NCI-H82 (cell line): ENCODE measurements at places on chromosomes 11 and 22.
A peak's percentile ranks its signal among the peaks of the same experiment; 100 is the strongest.

DNA sequence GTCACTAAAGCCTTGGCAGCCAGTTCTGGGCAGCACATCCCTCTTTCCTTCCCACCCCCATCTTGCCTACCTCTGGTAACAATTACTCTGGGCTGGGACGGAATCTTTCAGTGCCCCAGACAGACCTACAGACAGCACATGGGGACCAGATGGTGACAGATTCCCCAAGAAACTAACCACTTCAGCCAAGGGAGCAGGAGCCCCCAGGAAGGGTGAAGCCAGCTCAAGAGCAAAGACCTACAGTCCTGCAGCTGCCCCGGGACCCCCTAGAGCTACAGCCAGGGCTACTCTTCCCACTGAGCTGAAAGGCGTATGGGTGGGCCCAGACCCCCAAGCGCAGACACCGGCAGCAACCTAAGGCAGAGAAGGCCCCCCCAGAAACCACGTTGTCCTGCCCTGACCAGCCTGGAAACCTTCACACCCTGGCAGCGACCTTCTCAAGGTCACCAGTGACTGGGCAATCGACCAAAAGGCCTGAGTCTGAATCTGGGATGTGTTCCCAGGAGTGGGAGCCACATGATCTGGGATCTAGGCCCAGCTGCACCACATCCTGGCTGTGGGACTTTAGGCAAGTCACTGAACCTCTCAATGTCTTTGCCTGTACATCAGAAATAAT lies 65.8 kb downstream of the LRRC32 start:
- DNase-seq, result no peak

DNA sequence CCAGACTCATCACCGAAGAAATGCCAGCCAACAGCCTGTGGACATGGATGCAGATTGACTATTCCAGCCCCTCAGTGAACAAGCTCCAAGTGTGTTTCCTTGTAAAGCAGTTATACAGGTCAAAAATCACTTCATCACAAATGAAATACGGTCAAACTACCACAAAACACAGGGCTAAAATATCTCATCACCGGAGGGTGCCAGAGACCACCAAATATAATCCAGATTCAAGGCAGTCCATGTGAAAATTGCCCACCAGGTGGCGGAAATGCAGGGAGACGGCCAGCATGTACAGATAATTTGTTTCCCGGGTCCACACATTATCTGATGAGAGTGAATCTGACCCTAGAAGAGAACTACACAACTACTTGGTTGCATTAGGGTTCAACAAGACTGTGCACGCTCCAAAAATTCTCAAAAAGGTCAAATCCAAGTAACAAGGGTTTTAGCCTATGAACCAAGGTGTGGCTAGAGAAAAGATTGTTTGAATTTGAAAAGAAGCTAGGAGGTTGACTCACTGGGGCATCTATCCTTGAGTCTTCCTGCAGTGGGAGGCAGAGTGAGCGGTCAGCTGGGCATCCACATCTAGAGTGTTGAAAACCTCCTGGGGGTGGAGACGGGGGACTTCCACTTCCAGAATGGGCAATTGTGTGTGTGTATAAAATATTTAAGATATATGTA lies 71.7 kb downstream of the IGLL5 start:
- DNase-seq, result peak; percentile 88

- no peak for DNase-seq
These were observed 55.8 kb downstream of the CD6 start for GRCh38 chr11:61027141-61027840.

DNA sequence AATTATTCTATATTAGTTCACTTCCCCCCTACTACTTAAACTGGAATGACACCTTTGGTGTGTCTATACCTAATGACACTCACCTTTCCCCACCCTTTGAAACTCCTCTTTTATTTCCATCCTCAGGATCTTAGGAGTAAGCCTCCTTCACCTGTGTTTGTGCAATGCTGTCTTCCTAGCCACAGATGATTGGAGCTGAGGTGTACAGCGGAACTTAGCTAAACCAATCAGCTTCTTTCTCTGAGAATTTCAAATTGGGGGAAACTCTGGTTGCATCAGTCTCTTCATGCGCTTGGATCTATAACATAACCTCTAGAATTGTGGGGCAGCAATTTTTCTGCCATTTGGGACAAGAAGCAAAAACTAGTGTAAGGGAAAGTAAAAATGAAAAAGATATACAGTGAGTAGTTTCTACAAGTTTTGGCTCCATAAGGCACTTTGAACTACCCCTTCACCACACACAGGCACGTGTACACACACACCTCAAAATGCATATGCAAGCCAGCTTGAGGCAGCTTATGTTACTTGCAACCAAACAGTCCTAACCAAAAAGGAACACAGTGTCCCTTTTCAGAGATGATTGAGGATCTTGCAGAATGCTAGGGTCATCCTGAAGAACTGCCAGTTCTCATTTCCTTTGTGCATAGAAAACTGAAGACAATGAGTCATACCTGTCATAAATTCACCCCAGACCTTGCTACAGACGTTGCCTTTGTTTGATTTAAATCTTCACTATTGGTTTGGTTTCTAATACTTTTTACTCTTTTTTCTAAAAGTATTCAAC lies 36.0 kb upstream of the LDLRAD3 start:
- no peak for DNase-seq

DNA sequence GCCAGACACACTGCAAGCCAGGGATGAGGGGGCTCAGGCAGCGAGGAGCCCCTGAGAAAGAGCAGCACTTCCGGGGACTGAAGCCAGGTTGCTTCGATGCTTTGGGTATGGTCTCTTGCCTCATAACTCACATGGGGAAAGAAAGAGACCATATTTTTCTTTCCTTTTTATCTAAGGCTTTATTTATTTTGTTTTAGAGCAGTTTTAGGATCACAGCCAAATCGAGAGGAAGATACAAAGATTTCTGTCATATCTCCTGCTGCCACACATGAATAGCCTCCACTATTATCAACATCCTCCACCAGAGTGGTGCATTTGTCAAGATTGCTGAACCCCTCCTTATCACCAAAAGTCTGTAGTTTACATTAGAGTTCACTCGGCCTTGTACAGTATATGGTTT lies 24.3 kb upstream of the ADSL start:
- no peak for DNase-seq

GRCh38 chr22:24208012-24208749 lies 26.9 kb downstream of the SUSD2 start:
- DNase-seq, result no peak

DNA sequence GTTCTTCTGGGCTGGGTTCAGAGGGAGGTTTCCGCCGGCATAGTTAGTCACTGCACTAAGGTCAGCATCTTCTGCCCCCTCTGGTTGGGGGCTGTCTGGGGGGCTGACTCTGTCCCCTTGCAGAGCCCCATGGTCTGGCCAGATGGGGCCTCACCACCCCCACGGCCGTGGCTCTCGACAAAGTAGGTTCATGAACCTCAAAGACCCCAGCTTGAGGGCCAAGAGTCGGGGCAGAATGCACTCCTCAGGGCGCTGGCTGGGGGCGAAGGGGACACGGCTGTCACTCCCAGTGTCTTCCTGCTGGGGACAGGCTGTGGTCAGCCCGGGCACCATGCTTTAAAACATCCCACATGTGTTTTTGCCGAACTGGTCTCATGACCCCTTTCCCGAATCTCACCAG lies 20.8 kb downstream of the ANO1 start:
- DNase-seq, result no peak

- no peak for DNase-seq
These were observed 132.4 kb upstream of the ANO3 start for GRCh38 chr11:26199331-26200095.

GRCh38 chr11:112971195-112971594 lies 10.0 kb downstream of the NCAM1 start:
- no peak for DNase-seq

DNA sequence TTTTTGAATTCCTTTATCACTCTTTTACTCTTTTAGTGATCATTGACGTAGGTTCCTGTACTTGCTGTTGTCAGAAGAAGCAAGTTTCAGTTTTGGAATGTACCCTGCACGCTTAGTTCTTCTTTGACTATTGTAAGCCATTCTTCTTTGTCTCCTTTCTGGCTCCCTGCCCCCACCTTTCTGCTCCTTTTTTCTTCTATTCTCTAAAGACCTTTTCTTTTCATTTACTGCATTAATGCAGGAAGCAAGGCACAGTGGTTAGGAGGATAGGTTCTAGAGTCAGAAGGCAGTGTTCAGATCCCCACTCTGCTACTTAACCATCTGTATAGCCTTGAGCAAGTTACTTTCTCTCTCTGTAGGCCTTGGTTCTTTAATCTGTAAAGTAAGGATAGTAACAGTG lies 33.7 kb upstream of the RAG2 start:
- no peak for DNase-seq

DNA sequence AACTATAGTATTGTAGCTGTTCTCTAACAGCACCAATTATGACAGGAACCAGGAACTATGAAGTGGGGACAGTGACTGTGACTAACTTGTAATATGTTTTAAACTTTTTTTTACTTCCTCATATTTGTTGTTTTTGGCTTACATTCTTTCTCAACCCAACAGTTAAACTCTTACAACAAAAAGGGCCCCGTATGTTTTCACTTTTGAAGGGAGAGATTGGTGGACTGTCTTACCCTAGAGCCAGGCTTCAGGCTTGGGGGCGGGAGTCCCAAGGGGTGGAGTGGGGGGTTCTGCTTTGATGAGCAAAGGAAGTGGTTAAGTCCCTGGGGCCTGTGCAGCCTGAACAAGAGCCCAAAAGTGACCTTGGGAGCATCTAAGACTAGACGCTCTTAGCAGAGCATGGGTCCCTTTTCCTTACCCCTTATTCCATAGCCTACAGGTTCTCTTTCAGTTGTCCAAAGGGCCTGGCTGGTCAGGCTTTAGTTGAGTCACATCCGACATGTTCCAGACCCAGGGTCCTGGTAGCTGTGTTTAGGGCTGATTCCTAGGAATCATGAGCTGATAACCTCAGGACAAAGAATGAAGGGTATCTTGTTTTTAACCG lies 38.8 kb downstream of the STIM1 start:
- DNase-seq, result no peak

DNA sequence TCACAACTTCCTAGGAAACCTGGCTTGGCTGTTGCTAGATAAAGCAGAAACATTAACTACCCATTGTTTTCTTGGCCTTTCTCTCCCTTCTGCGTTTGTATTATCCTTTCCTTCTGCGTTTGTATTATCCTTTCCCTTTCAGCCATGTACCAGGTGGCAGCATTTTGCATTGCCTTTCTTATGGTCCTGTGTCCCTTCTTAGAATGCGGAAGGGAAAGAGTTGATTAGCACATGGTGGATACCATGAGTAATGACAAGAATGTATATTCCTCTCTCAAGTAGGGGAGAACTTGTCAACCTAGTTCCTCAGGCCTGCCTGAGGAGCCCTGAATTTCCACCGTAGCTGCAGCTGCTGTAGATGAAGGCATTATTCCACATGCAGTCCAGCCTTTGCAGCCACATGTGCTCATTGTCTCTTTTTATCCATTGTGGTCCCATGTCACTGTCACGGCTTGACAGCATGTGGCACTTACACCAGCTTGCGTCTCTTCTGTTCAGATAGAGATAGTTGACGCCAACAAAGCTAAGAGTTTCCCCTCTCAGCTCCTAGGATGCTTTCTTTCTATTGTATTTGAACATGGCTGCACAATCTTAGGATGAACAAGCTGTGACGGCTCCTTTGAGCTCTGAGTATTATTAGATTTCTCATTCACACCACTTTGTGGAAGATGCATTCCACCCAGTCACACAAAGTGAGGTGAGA lies 44.8 kb downstream of the SLN start:
- no peak for DNase-seq

DNA sequence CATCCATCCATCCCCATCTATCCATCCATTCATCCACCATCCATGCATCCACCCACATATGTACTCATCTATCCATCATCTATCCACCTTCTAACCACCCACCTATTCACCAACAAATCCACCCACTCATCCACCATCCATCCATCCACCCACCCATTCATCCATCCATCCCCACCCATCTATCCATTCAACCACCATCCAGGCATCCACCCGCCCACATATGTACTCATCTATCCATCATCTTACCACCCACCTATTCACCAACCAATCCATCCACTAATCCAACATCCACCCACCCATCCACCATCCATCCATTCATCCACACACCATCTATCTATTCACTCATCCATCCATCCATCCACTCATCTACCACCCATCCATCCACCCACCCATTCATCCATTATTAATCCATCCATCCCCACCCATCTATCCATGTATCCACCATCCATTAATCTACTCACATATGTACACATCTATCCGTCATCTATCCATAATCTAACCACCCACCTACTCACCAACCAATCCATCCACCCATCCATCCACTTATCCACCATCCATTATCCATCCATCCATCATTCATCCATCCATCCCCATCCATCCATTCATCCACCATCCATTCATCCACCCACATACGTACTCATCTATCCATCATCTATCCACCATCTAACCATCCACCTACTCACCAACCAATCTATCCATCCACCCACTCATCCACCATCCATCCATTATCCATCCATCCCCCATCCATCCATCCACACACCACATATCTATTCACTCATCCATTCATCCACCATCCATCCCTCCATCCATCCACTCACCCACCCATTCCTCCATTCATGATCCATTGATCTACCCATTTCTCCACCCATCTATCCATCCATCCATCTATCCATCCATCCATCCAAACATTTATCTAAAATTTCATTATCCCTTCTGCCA lies 940.0 kb downstream of the BRD1 start:
- DNase-seq, result no peak

DNA sequence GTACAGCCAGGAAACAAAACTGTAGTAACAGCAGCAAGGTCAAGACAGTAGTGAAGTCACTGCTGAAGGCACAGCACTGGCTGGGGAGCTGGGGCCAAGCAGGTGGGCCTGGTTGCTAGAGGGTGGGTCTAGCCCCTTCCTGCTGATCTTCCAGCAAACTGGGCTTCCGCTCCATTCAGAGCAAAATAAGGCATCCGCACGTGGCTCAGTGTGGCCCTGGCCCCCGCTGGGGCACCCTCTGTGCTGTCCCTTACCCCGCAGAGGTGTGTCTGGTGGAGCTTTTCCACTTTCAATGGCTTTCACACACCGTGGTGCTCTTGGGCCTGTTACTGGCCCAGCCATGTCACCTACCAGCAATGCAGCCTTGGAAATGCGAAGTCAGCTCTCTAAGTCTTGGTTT lies 162.4 kb upstream of the B3GAT1 start:
- no peak for DNase-seq
